Heart left ventricle (tissue), 16 donors: ENCODE measurements at places on chromosomes 6 and 20.

GRCh38 chr6:34020807-34021553 lies 124.9 kb downstream of the GRM4 start:
- no peak for DNase-seq

GRCh38 chr6:113980937-113981554 lies 10.1 kb upstream of the HDAC2 start:
- DNase-seq: no peak

DNA sequence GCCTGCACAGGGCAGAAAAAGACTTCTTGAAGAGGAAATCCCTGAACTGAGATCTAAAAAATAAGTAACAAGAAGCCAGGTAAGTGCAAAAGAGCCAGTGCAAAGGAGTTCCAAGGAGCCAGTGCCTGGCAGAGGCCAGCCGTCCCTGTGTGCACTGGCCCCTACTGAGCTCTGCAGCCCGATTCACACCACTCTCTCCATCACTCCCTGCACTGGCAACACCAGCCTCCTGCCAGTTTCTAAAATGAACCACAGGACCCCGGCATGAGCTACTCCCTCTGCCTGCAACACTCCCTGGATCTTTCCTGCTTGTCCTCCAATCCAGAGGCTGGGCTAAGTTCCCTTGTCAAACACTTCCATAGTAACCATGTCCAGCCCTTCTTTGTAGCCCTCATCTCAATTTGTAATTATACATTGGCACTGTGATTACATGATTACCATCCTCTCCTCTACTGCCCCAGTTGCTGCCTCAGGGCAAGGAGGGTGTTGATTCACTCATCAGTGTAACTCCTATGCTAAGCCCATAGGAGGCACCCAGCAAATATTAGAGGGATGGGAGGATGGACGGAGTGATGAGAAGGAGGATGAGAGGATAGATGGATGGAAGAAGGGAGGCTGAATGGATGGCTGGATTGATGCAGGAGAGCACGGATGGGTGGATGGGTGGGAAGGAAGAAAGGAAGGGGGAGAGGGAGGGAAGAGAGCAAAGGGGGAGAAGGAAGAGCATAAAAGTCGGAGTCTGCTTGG lies 49.3 kb downstream of the SIRPA start:
- DNase-seq: no peak

DNA sequence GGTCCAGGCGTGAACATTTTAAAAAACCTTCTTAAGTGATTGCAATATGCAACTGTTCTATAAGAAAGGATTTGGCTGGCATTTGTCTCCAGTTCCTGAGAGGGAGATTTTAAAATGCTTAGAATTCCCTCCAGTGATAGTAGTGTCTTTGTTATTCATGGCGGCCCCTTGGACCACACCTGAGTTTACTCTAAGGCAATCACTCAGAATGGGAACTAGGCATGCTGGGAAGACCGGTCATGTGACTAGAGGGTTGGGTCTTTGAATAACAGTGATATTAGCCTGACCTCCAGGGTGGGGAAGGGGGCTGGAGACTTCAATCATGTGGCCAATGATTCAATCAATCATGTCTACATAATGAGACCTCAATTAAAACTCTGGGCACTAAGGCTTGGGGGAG lies 50.7 kb upstream of the UTRN start:
- no peak for DNase-seq

- DNase-seq: no peak
These were observed 104.3 kb downstream of the EDN3 start for GRCh38 chr20:59404749-59405148.

GRCh38 chr20:19251958-19252357 lies 39.5 kb downstream of the SLC24A3 start:
- DNase-seq: no peak

GRCh38 chr20:59018817-59019216 lies 412 bp upstream of the TUBB1 start:
- no peak for DNase-seq

GRCh38 chr6:37279366-37280134 lies 21.6 kb upstream of the TMEM217 start:
- no peak for DNase-seq

GRCh38 chr6:30769088-30769852 lies 24.9 kb upstream of the IER3 start:
- DNase-seq: peak; percentile 46

GRCh38 chr20:47638851-47639250 lies 137.2 kb downstream of the NCOA3 start:
- DNase-seq: no peak

DNA sequence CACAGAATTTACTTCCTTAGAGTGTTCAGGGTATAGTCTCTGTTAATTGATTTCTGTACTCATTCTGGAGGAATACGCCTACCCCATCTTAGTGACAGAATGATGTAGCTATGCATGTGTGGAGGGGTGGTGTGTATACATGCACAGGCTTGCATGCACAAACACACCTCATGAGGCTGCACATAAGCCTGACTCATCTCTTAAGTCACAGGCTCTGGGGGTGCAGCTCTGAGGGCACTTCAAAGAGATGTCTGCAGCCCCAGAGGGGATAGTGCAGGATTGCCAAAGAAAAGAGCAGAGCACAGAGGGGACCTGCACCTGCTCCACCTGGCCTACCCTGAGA lies 24.6 kb downstream of the TBX18 start:
- no peak for DNase-seq

DNA sequence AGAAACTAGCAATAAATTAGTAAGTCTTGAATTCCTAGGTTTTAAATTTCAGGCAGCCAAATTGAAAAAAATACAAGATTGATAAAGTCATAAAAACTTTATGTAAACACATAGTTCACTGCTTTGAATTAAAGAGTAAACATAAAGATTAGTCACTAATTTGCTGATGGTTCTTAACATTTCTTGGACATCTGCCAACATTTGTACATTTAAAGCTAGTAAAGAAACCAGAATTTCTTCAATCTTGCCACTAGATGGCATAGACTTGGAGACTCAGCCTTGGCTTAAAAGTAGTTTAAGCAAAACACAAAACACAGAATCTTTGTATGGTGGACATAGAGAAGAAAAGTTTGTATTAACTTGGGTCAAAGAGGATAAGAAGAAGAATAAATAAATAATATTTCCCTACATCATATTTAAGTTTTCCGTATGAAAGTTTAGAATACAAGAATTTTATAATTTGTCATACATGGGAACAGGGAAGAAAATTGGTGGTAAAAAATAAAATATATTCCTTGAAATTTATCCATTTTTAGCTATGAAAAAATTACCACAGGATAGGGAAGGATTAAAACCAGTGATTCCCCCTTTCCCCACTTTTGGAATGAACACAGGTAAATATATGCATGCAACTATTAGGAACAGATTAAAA lies 41.7 kb upstream of the FAM135A start:
- no peak for DNase-seq
